ENCODE measurements at places on chromosomes 1 and 21.

DNA sequence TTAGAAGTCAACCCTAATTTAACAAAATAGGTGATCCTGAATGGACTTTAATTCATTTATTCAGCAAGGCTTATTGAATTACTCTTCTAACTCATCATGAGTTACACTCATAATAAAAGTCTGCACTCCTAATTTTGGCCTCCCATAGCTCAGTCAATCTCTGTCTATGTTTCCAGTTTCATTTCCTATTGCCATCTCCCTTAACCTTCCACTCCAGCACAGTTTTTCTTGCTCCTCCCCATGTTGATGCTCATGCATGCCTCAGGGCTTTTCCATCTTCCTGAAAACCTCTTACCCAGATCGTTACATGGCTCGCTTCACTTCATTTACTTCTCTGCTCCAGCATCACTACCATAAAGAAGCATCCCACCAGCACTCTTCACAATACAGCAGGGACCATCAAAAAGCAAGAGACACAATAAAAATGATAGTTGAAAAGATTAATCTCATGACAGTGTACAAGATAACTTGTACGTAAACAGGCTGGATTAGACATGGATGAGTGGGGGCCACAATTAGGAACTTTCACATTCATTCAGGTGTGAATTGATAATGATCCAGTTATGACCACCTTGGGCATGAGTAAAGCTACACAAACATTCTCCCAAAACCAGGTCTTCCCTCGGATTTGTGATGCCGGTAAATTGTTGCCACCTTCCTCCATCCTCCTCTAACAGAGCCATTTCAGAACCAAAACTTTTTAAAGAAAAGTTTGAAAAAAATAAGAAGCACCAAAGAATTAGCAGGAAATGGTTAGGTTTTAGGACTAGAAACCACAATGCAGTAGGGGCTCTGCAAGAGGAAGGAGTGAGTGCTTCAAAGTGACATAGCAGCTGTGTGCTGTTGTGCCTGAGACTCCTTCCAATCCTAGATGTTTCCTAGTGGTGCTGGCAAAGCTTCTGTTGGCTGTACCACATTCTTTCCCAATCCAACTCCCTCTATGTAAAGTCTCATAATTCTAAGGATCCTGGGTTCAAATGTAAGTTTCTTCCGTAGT is 89.8 kb downstream of the OLFML2B start:
- no peak for DNase-seq

GRCh38 chr1:35369922-35370671 is 101.6 kb downstream of the ZMYM4 start:
- DNase-seq: peak; percentile 79

- DNase-seq: peak; percentile 75
Observed at GRCh38 chr1:111559736-111560279, 56.4 kb upstream of the ADORA3 start.

DNA sequence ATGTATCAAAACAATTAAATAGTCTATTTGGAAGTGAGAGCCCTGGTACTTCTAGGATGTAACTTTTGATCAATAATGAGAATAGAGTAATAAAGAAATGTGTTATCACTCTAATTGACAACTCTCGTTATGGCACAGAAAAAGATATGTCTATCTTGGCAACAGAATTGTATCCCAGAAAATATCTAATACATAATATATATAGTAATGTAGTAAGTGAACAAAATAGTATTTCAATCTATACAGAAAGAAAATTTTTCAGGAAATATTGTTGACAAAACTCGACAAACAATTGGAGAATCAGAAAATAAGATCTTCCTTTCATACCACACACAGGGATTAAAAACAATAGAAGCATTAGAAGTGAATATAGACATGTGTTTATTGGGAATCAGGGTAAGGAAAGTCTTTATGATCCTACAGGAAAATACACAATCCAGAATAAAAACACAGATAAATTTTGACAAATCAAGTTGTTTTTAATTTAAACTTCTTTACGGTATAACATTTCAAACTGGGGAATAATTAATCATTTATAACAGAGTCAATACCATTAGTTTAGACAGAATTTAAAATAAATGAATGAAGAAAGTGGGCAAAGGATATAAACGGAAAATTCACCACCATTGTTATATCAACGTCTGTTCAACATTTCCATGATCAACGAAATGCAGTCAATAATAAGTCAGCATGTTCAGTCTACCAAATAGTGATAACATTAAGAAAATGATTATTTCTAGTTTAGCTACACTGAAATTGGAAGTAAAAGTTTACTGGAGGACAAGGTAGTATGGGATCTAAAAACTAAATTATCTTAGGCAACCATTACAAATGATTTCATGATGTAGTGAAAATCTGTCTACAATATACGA is 1526.5 kb upstream of the TPTE start:
- DNase-seq: no peak

DNA sequence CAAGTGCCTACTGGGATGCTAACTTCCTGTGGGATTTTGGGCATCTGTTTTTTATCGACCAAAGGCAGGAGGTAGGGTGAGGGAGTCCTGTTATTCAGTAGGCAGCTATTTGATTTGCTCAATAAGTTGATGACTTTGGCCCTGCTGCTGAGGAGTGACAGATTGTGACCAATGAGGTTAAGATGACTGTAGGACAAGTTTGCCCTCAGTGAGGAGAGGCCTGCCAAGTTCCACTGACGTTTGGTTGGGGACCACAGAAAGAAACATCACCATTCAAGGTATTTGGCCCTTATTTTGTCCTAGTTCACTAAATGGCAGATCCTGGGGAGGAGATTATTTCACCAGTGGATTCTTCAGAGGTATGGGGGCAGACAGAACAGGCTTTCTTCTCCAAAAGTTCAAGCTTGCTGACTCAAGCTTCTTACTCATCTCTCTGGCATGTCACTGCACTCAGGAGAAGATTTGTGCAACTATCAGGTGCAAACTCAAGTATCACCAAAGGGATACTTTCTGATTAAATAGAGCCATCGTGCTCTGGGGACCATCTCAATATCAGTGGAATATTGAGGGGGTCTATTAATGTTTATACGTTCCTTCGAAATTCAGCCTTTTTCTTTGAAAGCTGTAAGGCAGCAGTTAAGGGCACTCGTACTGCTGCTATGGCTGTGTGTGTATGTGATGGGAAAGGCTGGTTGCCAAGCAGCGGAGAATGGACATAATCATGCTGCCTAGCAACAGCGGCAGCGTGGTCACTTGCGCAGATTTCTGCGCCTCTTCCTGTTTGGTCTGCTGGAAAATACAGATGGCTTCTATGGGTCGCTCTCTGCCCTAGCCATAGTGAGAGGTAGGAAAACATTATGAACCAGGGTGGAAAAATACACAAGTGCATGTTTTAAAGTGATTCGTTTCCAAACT is 78.7 kb downstream of the PBX1 start:
- peak; percentile 83 for DNase-seq

- DNase-seq: peak; percentile 92
Observed at GRCh38 chr1:243267914-243268653, 12.2 kb downstream of the SDCCAG8 start.
